ENCODE measurements at places on chromosomes 2 and 18. TPM values are rescaled to one million over a fixed set of nuclear protein-coding genes. Genes with fewer than 3 reads are reported as not detected.

GRCh38 chr2:33511141-33511540 is 34.7 kb downstream of the RASGRP3 start:
- no peak for DNase-seq

DNA sequence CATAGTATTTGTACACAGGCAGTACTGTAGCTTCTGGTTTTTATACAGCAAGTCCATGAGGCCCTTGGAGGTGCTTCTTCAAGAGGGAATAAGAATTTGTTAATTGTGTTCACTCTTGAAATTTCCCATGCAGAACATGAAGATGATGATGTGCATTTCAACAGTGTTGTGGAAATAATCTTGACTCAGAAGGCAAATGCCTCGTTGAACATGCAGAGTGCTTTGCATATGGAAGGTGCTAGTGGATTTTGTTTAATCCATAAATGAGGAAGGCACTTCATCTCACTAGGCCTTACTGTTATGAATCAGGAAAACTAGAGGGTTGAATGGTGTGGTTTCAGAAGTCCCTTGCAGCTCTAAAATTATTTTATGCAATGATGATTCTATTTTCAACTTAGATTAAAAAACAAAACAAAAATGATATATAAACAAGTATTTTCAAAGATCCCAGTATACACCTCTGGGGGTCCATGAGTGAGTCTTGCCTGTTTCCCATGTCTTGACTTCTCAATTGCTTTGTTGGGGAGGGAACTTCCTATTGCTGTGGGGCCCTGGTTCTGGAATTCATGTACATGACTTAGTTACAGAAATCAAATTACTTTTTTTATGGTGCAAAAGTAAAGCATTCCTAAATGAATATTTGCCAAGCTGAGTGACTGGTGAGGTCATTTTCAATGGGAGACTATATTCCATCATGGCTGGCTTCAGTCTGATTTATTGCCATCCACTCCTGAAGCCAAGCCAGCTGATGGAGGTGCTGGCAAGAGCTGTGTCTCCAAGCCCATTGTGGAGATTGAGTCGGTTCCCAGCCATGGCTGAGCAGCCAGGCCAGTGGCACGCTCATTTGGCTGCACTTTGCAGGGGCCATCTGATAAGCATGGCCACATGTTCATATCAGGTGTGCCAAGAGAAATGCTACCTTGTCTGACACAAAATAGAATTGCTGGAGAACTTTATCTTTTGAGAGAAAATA is 56.5 kb downstream of the MGAT5 start:
- DNase-seq, result peak; percentile 26

- DNase-seq, result no peak
Measured at GRCh38 chr18:76984193-76985155, 148.1 kb downstream of the MBP start.

DNA sequence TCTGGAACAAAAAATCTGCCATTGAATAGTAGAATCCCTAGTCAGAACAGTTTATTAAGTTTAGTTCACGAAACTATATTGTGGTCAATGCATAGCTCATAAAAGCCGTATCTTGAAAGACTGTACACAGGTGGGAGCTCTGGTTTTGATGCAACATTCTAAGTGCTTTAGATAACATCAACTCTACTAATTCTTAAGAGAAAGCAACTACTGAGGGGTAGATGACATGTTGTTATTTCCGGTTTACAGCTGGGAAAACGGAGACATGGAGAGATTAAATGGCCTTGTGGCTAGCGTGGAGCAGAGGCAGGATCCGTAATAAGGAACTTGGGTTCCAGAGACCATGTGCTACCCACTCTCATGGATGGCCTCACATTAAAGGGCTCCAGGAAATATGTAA is 4.2 kb upstream of the ITGA6 start:
- DNase-seq, result no peak

DNA sequence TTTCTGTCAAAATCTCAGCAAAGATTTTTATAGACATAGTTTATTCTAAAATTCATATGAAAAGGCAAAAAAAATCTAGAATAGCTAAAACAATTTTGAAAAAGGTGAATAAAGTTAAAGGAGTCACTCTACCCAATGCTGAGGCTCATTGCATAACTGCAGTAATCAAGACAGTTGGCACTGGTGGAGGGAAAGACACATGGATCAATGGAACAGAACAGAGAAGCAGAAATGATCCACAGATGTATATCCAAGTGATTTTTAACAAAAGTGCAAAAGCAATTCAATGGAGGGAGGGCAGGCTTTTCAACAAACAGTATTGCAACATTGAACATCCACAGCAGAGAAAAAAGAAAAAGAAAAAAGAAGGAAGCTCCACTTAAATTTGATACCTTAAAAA is 162.8 kb downstream of the RBM43 start:
- no peak for DNase-seq

DNA sequence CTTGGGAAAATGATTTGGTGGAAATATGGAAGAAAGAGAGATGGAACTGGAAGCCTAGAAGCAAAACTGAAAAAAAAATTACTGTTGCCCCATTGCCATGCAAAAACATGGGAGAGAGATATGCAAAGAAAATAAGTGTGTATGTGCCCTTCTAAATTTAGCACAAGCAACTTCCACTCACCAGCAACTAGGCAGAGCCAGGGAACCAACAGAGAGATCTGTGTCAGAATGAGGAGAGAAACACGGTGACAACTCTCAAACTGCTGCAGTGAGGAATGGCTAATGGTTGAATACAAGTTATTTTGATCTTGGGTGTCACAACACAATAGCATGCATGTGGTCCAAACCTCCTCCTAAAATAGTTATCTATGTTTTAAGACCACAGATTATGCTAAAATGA is 10.9 kb downstream of the DSC2 start:
- DNase-seq, result no peak

- no peak for DNase-seq
Measured at GRCh38 chr18:79203017-79203605, 133.9 kb downstream of the ATP9B start.

- no peak for DNase-seq
Measured at GRCh38 chr2:63124850-63125249, 74.2 kb downstream of the OTX1 start.

- DNase-seq, result no peak
Measured at GRCh38 chr2:37616677-37617005, 54.8 kb downstream of the CDC42EP3 start.

- DNase-seq, result no peak
Measured at GRCh38 chr2:172896661-172897081, 161.0 kb downstream of the RAPGEF4 start.

DNA sequence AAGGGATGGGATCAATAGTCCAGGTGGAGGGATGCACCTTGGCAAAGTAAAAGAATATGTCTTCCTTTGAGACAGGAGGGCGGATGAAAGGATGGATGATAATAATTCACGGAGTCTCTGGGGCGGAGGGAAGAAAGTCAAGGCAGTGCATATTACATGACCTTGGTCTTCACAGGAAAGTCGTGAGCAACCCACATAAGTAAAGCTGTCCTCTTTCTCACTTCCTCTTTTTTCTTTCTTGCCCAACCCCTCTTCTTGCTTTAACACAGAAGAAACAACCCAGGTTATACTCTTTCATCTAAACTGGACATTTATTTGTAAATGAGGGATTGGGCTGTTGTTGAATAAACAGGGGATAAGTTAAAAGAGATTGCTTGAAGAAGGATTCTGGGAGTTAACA is 168.7 kb upstream of the SKOR2 start:
- no peak for DNase-seq

- DNase-seq, result no peak
Measured at GRCh38 chr2:127640082-127641072, 5.6 kb upstream of the GPR17 start.

GRCh38 chr18:59229701-59230443 is 9.9 kb downstream of the GRP start:
- DNase-seq, result no peak

DNA sequence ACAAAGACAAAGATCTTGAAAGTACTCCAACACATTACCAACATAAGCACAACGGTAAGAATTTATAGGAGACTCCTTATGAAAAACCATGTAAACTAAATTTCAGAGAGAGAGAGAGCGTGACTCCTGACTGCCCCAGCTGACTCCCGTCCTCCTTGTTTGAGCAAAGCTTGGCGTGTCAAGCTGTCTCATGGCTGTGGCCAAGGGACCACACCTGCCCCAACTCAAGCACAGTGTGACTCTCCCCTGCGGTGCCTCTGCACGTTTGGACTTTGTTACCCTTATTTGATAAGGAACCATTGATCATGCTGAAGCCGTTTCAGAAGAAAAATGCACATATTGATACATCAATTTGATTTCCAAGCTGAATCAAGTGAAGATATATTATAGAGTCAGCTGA is 124.8 kb downstream of the COL6A3 start:
- DNase-seq, result no peak

DNA sequence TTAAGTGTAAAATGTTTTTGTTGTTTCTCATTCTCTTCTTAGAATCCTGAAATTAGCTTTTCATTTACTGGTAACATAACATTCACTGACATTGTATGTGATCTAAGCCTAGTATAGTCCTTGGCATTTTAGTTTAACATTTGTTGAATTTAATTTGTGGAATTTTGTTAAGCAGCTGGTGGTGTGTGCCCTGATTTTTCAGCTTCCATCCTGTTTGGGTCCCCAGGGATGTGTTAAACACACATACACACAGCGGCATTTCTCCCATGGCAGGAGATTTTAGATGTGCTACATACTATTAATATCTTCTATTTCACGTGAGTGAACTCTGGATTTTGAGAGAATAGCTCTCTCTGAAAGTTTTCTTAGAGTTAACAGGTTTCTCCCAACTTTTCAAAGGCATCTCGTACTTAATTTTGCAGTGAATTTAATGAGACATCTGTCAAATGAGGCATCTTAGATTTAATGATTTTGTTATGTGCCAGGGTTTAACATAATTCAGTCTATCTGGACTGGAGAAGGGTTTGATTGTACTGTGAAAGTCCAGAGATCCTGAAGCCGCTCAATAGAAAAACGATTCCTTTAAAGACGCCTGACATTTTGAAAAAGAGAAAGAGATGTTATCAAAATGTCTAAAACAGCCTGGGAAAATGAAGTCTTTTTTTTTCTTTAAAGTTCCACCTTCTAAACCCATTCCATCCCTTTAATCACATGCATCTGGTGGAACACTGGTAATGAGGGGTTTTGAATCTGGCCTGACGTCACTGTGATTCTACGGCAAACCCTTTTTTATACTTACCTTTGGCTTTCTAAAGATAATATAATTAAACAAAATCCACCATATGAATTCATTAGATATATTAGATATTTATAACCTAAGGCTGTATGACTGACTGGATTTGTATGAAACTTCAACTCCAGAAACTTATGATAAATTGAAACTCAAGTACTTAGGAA is 6.8 kb downstream of the PHLPP1 start:
- DNase-seq, result no peak

DNA sequence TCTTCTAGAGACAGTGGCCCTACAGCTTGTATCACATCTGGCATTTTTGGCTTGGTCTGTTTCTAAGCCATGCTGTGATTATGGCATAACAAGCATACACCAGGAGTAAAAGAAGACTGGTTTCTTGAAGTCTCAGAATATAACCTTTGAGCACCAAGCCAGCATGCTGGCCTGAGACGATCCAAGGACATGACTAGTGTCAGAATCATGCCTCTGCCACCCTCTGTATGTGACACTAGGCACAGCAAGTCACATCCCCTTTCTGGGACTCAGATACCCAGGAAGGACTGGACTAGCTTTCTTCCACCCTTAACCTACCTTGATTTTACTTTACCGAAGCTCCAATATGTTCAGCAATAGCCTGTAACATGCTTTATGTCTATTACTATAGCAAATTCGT is 345.5 kb downstream of the SETBP1 start:
- no peak for DNase-seq

DNA sequence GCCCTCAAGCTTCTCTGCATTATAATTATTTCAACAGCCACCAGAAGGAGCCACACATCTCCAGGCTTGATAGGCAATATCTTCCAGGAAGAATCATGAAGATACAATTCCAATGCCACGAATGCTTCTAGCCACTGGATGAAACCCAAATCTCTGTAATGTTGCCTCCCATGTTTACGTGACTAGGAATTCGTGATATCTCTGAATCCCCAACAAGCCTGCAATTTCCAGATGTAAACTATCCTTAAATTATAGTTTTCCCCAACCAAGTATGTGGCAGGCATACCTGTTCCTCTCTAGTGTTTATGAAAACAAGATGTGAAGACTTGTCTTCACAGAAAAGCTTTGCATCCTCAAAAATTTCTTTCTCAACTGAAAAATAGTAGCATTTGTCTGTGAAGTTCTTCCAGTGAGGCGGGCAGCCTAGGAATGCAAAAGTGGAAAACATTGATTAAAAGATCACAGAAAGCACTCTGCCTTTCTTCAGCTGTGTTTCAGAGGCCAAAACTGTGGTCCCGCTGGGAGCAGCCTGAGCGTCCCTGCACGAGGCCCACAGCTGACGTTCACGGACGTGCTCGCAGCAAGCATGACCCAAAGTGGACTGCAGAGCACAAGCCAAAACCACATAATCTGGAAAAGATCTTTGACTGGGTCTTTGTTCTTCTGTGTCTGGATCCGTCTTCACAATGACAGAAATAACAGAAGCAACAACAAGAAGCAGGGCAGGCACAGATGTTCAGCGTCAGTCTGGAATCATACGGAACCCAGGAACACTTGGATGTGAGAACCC is 65.1 kb upstream of the THOC1 start:
- no peak for DNase-seq

GRCh38 chr2:134410831-134411231 is 157.0 kb downstream of the MGAT5 start:
- no peak for DNase-seq

GRCh38 chr18:80238651-80239260 is 8.6 kb downstream of the PARD6G start:
- no peak for DNase-seq

GRCh38 chr2:98483257-98483861 is 38.7 kb downstream of the INPP4A start:
- no peak for DNase-seq

TUBA3E gene
- not detected for total RNA-seq

TGFA gene
- total RNA-seq, result 0.26 TPM

ICOS gene
- not detected for total RNA-seq

CNGA3 gene
- total RNA-seq, result not detected

C2orf80 gene
- not detected for total RNA-seq

TCF23 gene
- total RNA-seq, result not detected

MYO5B gene
- 0.14 TPM for total RNA-seq

IL1A gene
- 0.73 TPM for total RNA-seq

RND3 gene
- total RNA-seq, result 76.4 TPM
